ENCODE measurements at places on chromosomes 12 and 14.
A peak's percentile ranks its signal among the peaks of the same experiment; 100 is the strongest.

GRCh38 chr14:68910540-68910939 is 68.6 kb downstream of the ACTN1 start:
- no peak for DNase-seq

- no peak for DNase-seq
These were observed 373.5 kb upstream of the FAR2 start for GRCh38 chr12:28775556-28775955.

GRCh38 chr12:19652386-19652785 is 213.1 kb downstream of the AEBP2 start:
- DNase-seq, result no peak

GRCh38 chr12:24541193-24541871 is 407.6 kb downstream of the BCAT1 start:
- DNase-seq, result no peak

GRCh38 chr14:76121089-76121748 is 30.5 kb upstream of the GPATCH2L start:
- DNase-seq, result no peak

GRCh38 chr12:82596483-82596882 is 90.2 kb upstream of the TMTC2 start:
- DNase-seq, result no peak

- no peak for DNase-seq
These were observed 3.8 kb downstream of the MLH3 start for GRCh38 chr14:75047506-75047905.

DNA sequence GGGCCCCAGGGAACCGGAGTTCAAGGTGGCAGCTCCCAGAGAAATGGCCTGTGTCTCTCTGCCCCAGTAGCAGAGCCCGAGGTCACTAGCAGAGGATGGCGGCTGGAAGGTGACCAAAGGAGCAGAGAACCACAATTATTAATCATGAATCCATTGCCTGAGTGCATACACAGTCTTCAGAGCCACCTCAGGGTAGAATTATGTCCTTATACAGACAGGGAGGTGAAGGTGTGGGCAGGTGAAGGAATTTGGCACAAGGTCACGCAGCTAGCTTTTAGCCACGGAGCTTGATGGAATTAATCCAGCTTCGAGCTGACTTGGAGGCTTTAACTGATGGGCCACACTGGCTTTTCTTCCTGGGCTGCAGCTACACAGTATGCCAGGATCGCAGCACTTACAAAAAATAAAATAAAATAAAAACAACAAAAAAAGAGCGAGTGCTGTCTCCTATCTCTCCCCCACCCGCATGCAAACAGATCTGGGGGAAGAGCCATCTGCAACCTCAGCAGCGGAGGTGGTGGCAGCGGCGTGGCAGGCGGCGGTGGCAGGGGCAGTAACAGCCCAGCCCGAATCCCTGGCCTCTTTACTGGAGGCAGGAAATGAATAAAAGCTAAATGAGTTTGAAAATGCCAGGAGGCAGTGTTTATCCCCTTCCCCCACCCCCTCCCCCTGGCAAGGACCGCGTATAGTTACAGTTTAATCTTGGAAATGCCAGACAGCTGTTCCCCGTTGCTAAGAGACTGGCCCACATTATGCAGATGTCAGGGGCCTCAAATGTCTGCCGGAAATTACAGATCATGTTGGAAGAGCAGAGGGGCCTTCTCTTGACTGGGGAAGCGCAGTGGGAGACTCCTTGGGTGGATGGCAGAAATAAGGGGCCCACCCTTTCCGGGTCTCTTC is 93.5 kb downstream of the LRRC74A start:
- peak; percentile 30 for DNase-seq

DNA sequence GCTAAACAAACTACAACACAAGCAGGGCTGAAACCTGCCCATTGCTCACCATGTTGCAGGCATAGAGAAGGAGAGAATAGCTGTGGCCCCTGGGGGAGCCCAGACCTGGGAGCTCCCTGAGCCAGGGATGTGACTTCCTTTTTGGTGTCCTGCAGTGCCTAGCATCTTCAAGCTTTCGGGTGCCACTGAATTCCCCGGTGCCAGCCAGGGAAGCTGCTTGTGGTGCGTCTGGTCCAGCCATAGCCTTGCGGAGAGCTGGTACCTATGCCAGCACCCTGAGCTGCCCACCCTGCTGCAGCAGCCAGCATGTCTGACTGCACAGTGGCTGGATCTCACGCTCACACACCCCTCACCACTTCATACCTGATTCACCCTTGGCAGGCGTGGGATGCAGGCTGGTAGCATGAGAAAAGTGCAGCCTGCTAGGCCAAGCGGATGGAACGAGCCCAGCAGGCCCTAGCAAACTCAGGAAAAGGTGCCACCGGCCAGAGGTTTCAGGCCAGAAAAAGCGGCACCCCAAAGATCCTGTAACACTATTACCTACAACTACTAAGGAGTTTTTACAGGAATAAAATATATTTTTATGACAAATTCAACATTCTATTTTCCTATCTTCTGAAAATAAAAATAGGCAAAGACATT is 183.7 kb downstream of the CPNE8 start:
- DNase-seq, result no peak

- no peak for DNase-seq
These were observed 33.6 kb downstream of the TNFAIP2 start for GRCh38 chr14:103156651-103157378.

DNA sequence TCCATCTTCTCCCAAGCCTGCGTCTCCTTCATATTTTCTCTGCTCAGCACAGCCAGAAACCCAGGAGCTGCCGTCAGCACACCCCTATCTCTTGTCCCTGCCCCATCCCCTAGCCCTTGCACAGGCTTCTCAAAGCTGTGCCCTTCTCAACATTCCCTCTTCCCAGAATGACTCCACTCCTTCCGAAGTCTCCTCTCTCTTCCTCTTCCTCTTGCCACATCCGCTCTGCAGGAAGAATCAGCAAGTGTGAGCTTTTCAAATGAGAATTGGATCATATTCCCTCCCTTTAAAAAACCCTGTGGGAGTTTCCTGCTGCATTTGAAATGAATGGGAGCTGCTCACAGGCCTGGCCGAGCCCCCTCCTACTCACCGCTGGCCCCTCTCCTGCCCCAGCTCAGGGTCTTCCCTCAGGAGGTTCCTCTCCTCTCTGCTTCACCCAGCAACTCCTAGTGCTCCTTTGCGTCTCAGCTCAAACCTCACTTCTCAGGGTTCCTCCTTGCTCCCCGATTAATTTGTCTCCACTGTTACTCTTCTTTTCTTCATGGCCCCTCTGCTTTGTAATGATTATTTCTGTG is 528.5 kb upstream of the CCDC196 start:
- DNase-seq, result no peak

GRCh38 chr12:89454080-89454848 is 70.3 kb downstream of the GALNT4 start:
- DNase-seq, result no peak

- DNase-seq, result no peak
These were observed 25.2 kb upstream of the MANSC4 start for GRCh38 chr12:27805238-27805637.

- DNase-seq, result no peak
These were observed 137.1 kb upstream of the SFSWAP start for GRCh38 chr12:131573631-131574394.

- no peak for DNase-seq
These were observed 625.5 kb downstream of the DIO2 start for GRCh38 chr14:79585845-79586244.

DNA sequence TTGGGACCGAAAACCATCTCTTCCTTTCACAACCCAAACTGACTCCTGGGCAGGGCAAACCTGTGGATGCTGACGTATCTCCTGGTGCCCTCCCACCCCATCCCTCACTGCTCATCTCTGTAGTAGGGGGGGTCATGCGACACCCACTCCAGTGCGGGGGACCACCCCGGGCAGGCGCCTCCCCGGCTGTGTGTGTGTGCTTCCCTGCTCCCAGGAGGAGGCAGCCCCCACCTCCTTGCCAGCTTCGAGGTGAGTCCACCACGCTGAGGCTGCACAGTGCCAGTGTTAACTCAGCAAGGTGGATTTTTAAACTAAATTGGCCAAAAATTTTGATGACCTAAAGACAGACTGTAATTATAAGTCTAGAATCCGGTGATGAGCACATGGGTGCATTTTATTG is 46.2 kb upstream of the BEGAIN start:
- no peak for DNase-seq

DNA sequence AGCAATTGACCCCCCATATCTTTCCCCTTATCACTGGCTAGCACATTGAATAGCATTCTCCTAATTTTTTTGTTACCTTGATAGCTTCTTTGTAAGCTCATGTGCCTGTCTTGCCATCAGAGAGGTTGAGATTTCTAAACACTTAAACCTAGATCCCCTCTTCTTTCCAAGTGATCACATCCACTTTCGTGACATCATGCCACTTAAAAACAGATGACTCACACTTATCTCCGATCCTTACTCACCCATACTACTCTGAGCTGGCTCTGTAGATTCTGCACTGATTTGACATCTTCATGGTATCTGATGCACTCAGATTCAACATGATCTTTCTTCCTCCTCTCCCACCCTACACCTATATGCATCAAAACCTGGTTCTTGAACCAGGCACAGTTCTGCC is 10.5 kb downstream of the GPR137C start:
- no peak for DNase-seq

DNA sequence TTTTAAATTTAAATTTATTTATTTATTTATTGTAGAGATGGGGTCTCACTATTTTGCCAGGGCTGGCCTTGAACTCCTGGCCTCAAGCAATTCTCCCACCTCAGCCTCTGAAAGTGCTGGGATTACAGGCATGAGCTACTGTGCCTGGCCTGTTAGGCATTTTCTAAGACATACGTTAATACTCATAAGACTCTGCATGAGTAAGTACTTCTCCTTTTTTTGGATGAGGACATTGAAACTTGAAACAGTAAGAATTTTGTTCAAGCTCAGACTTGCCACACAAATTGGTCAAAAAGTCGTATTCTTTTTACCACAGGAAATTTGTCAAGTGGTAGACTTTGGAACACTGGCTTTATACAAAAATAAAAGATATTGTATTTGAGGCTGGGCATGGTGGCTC is 187.4 kb upstream of the RASSF8 start:
- no peak for DNase-seq

- no peak for DNase-seq
These were observed 4.4 kb upstream of the DCP1B start for GRCh38 chr12:2008677-2009076.

GRCh38 chr14:89792489-89793366 is 161.8 kb downstream of the EFCAB11 start:
- DNase-seq, result no peak

- no peak for DNase-seq
These were observed 15.9 kb downstream of the PLEKHG3 start for GRCh38 chr14:64720131-64720576.

GRCh38 chr12:90897986-90898385 is 57.0 kb downstream of the CCER1 start:
- no peak for DNase-seq

DNA sequence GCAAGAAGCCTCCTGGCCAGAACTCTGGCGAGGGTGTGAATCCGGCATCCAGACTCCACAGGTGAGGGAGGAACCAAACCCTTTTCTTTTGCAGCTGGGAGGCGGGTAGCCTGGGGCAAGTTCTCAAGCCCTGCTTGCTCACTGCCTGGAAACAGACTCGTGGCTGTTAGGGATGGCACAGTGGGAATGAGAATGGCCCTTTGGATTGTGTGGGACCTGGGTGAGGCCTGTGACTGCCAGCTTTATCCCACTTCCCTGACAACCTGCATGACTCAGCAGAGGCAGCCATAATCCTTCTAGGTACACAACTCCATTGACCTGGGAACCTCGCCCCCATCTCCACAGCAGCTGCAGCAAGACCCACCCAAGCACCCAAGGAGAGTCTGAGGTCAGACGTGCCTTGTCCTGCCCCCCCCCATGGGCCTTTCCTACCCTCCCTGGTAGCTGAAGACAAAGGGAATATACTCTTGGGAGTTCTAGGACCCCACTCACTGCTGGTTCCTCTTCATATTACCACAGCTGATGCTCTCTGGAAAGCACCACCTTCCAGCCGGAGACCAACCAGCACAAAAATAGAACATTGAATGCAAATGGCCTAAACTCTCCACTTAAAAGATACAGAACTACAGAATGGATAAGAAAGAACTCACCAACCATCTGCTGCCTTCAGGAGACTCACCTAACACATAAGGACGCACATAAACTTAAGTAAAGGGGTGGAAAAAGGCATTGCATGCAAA is 5.1 kb upstream of the GPR33 start:
- no peak for DNase-seq

- DNase-seq, result no peak
These were observed 508.5 kb downstream of the ETNK1 start for GRCh38 chr12:23133471-23133870.

Data from CD4-positive, alpha-beta T cell treated with Interleukin-6 for 4 hours (primary cell).